CD4-positive, alpha-beta T cell (primary cell): ENCODE measurements at places on chromosomes 2 and 18. TPM values are rescaled to one million over a fixed set of nuclear protein-coding genes. Genes with fewer than 3 reads are reported as not detected.

RAB17 gene
- not detected for total RNA-seq

CERKL gene
- not detected for total RNA-seq

ZAP70 gene
- 440 TPM for total RNA-seq

UGT1A10 gene
- total RNA-seq = not detected

SLC4A5 gene
- 10.4 TPM for total RNA-seq

SULT1C4 gene
- total RNA-seq = not detected

DNA sequence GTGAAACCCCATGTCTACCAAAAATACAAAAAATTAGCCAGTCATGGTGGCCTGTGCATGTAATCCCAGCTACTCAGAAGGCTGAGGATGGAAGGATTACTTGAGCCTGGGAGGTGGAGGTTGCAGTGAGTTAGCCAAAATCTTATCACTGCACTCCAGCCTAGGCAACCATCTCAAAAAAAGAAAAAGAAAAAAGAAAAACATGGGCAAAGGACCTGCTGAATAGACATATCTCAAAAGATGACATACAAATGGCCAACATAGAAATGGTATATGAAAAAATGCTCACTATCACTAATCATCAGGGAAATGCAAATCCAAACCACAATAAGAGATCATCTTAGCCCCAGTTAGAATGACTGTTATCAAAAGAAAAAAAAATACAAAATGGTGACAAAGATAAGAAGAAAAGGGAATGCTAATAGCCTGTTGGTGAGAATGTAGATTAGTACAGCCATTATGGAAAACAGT lies 1.4 kb upstream of the TGOLN2 start:
- DNase-seq = no peak
- peaks cover 23% of the 10 kb centered on the region for H3K4me1 ChIP-seq

DNA sequence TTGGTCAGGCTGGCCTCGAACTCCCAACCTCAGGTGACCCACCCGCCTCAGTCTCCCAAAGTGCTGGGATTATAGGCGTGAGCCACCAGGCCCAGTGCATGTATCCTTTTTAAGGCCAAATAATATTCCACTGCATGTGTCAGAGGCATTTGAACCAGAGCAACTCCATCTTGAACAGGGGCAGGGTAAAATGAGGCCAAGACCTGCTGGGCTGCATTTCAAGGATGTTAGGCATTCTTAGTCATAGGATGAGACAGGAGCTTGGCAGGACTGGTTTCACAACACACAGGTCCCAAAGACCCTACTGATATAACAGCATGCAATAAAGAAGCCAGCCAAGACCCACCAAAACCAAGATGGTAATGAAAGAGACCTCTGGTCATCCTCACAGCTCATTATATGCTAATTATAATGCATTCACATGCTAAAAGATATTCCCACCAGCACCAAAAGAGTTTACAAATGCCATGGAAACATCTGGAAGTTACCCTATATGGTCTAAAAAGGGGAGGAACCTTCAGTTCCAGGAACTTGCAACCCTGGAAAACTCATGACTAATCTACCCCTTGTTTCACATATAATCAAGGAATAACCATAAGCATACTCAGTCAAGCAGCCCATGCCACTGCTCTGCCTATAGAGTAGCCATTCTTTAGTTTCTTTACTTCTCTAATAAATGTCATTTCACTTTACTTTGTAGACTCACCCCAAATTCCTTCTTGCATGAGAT lies 204.6 kb downstream of the RAB3GAP1 start:
- H3K27ac ChIP-seq = no peak overlapping the region
- no peaks in the 10 kb centered on the region for H3K36me3 ChIP-seq
- no peak overlapping the region for H3K4me3 ChIP-seq
- no peak for DNase-seq
- H3K4me1 ChIP-seq = no peaks in the 10 kb centered on the region

DNA sequence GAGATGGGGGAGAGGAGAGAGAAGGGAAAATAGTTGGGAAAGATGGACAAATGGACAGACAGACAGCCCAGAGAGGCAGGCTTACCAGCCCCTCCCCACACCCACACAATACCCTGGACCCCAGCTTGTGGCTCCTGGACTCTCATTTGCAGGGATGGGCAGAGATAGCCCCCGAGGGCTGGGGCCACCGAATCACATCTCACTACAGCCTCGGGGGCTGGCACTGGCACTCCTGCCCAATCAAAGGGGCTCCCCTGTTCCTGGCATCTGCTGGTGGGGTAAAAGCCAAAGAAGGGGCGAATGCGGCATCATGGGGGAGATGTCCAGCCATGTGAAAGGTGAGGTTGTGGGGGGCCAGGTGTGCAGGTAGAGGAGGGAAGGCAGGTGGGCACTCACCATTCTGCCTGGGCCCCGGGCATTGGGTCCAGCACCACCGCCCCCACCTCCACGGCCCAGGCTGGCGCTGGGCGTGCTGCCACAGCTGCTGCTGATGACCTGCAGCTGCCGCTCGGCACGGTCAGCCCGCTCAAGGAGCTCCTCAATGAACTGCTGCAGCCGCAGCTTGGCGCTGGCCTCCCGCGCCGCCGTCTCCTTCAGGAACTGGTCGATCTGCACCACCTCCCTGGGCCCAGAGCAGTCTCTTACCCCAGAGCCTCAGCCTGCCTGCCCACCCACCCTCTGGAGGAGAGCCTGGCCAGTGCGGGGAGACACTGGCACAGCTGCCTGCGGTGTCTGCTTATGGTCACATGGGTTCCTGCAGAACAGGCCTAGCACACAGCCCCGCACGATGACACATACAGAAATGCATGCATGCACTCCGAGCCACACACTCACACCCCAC lies 18.0 kb downstream of the FBXO41 start:
- no peak for DNase-seq
- H3K4me3 ChIP-seq = no peak overlapping the region
- H3K36me3 ChIP-seq = no peaks in the 10 kb centered on the region
- H3K27me3 ChIP-seq = no peaks in the 10 kb centered on the region
- peaks cover 10% of the 10 kb centered on the region for H3K4me1 ChIP-seq

DNA sequence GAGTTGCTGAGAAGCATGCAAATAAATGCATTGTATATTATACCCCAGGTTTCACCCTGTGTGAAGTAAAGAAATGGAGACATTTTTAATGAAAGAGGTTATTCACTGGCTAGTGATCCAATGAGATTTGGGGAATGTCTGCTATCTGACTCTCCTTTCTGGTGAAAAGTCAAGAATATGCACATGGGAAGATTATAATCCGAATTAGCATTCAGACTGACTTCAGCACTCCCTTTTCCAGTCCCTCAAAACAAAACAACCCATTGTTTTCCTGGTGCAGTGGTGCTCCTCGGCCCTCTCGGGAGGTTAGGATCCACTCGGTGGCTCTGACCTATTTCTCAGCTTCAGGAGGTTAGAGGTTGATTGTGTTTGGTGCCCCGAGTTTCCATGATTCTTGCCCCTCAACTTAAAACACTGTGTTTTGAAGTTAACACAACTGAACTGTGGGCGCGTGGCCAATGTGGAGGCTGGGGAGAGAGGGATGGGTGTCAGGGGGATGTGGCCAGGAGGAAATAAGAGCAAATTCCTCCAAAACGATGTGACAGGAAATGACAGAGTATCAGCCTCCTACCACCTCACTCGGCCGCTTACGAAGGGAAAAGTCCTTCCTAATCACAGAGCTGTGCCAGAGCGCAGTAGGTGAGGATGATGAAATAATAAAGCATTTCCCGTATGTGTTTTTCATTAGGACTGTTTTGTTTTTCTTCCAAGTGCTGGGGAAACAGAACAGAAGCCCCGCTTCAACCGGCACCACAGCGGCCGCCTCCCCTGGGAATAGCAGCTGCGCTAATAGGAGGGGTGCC lies 440.1 kb downstream of the MTX2 start:
- H3K36me3 ChIP-seq = no peaks in the 10 kb centered on the region
- no peak for DNase-seq
- H3K4me3 ChIP-seq = no peak overlapping the region
- H3K4me1 ChIP-seq = no peaks in the 10 kb centered on the region

GRCh38 chr2:33062665-33063250 lies 116.0 kb downstream of the LTBP1 start:
- no peaks in the 10 kb centered on the region for H3K27me3 ChIP-seq
- DNase-seq = no peak
- no peak overlapping the region for H3K27ac ChIP-seq
- H3K4me3 ChIP-seq = no peak overlapping the region
- H3K36me3 ChIP-seq = no peaks in the 10 kb centered on the region
- H3K4me1 ChIP-seq = no peaks in the 10 kb centered on the region

- no peak overlapping the region for H3K27ac ChIP-seq
- H3K4me3 ChIP-seq = no peak overlapping the region
- H3K4me1 ChIP-seq = no peaks in the 10 kb centered on the region
- no peaks in the 10 kb centered on the region for H3K36me3 ChIP-seq
- H3K27me3 ChIP-seq = no peaks in the 10 kb centered on the region
These were observed 43.0 kb upstream of the CHMP1B start for GRCh38 chr18:11808001-11808855.

- peaks cover 5% of the 10 kb centered on the region for H3K4me1 ChIP-seq
- H3K27me3 ChIP-seq = no peaks in the 10 kb centered on the region
- H3K4me3 ChIP-seq = no peak overlapping the region
- H3K36me3 ChIP-seq = no peaks in the 10 kb centered on the region
These were observed 93.3 kb downstream of the ALPK2 start for GRCh38 chr18:58535340-58536201.

GRCh38 chr2:63301481-63301880 lies 250.9 kb downstream of the OTX1 start:
- no peak overlapping the region for H3K27ac ChIP-seq
- DNase-seq = no peak
- no peak overlapping the region for H3K4me3 ChIP-seq

DNA sequence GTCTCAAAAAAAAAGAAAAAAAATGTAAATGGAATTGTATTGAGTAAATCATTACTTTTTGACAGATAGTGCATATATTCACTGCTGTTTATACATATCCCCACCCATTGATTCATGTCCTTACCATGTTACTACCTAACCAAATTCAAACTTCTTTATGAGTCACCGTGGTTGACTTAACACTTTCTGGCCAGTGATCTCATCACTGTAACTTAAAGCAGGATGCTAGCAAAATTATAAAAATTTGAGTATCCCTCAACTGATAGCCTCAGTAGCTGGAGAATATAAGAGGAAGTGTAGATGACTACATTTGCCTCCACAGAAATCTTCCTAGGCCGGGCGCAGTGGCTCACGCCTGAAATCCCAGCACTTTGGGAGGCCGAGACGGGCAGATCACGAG lies 13.4 kb downstream of the CNOT9 start:
- no peak for DNase-seq
- H3K4me1 ChIP-seq = peaks cover 8% of the 10 kb centered on the region
- no peak overlapping the region for H3K27ac ChIP-seq
- H3K27me3 ChIP-seq = no peaks in the 10 kb centered on the region
- no peak overlapping the region for H3K4me3 ChIP-seq

- no peaks in the 10 kb centered on the region for H3K36me3 ChIP-seq
- H3K27ac ChIP-seq = no peak overlapping the region
- DNase-seq = no peak
- H3K27me3 ChIP-seq = no peaks in the 10 kb centered on the region
These were observed 100.8 kb upstream of the ATP5MC3 start for GRCh38 chr2:175282300-175282699.

DNA sequence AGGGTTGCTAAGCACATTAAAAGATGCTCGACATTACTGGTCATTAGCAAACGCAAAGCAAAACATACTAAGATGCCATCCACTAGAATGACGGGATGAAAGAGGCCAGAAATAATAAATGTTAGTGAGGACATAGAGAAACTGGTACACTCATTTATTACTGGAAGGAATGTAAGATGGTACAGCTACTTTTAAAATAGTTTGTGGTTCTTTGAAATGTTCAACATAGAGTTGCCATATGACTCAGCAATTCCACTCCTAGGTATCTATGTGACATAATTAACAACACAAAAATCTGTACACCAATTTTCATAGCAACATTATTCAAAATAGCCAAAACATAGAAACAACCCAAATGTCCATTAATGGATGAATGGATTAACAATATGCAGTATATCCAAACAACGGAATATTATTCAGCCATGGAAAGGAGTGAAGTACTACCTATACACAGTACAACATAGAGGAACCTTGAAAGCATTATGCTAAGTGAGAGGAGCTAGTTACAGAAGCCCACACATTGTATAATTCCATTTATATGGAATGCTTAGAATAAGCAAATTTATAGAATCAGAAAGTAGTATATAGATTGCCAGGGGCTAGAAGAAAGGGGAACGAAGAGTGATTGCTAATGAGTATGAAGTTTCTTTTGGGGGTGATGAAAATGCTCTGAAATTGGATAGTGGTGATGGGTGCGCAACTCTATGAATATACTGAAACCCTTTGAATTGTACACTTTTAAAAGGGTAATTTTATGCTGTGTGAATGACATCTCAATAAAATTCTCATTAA lies 61.9 kb upstream of the IL1R1 start:
- H3K27me3 ChIP-seq = no peaks in the 10 kb centered on the region
- H3K27ac ChIP-seq = no peak overlapping the region
- no peak overlapping the region for H3K4me3 ChIP-seq
- no peaks in the 10 kb centered on the region for H3K36me3 ChIP-seq
- H3K4me1 ChIP-seq = peaks cover 21% of the 10 kb centered on the region

- no peaks in the 10 kb centered on the region for H3K36me3 ChIP-seq
- H3K4me3 ChIP-seq = no peak overlapping the region
- no peaks in the 10 kb centered on the region for H3K4me1 ChIP-seq
- no peak overlapping the region for H3K27ac ChIP-seq
These were observed 1291.6 kb upstream of the GYPC start for GRCh38 chr2:125364192-125364983.

GRCh38 chr2:198311020-198311419 lies 506.6 kb downstream of the PLCL1 start:
- no peak overlapping the region for H3K4me3 ChIP-seq
- no peak overlapping the region for H3K27ac ChIP-seq

DNA sequence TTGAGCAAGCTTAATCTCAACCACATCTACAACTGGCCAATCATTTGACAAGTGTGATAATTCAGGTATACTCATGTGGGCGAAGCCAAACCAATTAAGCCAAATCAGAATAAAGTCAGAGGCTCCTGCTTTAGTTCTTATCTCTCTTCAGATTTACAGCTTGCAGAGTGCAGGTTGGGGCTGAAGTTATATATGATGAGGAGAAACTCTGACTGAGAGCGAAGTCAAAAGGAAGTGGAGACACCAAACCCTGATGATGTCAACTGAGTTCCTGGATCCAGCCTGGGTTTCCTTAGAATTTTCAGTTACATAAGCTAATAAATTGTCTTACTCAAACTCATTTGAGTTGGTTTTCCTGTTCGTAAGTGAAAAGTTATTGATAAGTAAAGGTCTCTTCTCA lies 73.9 kb downstream of the ASXL2 start:
- H3K27ac ChIP-seq = no peak overlapping the region
- H3K27me3 ChIP-seq = no peaks in the 10 kb centered on the region
- DNase-seq = no peak
- no peak overlapping the region for H3K4me3 ChIP-seq
- peaks cover 41% of the 10 kb centered on the region for H3K36me3 ChIP-seq

DNA sequence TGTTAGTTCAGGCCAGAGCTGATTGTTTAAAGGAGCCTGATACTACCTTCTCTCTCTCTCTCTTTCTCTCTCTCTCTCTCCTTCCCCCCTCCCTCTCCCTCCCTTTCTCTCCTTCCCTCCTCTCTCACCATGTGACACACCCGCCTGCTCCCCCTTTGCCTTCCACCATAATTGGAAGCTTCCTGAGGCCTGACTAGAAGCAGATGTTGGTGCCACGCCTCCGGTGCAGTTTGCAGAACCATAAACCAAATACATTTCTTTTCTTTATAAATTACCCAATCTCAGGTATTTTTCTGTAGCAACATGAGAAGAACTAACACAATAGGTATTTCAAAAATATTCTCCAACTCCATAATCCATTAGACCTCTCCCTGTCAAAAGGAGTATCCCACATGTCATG lies 62.4 kb downstream of the ANKRD62 start:
- no peaks in the 10 kb centered on the region for H3K27me3 ChIP-seq
- no peaks in the 10 kb centered on the region for H3K36me3 ChIP-seq
- H3K4me3 ChIP-seq = no peak overlapping the region
- no peaks in the 10 kb centered on the region for H3K4me1 ChIP-seq
- DNase-seq = no peak
